HT1080 (cell line): ENCODE measurements at places on chromosomes 13 and 19. TPM values are rescaled to one million over a fixed set of nuclear protein-coding genes. Genes with fewer than 3 reads are reported as not detected.

Gene EHD2
- total RNA-seq = 28.4 and 36.2 TPM in 2 replicates

Gene PGLYRP1
- total RNA-seq = not detected in 2 replicates

Gene KANK2
- 54.3 and 73.5 TPM in 2 replicates for total RNA-seq

Gene SYCN
- total RNA-seq = not detected in 2 replicates

Gene GJA3
- total RNA-seq = 0.56 and 0.84 TPM in 2 replicates

Gene PRDX2
- total RNA-seq = 88.6 and 94.3 TPM in 2 replicates

GRCh38 chr13:80900561-80900960, 559.6 kb upstream of the SPRY2 start:
- no peak for DNase-seq

- DNase-seq = peak; percentile 18
Measured at GRCh38 chr19:44003461-44004009, 778 bp downstream of the ZNF230 start.

- peak; percentile 73 for DNase-seq
Measured at GRCh38 chr19:48558018-48558684, 6.2 kb downstream of the SULT2B1 start.

DNA sequence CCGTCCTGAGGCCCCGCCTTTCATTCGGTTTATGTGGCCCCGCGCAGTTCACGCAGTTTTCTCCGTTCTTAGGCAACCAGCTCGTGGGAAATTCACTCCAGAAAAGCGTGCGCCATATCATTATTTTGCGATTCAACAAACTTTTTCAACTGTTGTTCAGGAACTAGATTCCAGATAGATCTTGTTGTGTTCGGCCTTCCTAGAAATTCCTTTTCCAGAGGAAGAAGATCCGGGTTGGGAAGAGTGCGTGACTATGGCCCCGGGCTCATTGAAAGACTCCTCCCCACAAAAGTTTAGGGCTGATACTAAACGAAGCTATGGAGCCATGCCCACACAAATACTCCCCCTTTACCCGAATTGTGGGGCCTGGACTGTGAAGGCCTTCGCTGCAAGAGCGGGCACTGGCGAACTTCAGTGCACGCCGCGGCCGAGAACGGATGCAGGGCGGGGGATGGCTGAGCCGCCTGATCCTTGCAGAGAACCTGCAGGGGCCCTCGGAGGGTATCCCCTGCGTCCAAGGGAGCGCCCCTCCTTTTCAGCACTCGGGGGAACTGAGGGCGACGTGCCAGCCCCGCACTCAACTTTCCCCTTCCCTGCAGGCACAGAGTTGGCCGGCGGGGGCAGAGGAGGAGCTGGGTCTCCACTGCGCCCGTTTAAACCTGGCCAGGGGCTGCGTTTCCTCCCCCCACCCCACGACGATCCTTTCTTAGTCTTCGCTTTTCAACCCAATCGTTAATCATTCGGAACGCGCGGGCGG, 904 bp upstream of the SOX1 start:
- no peak for DNase-seq

DNA sequence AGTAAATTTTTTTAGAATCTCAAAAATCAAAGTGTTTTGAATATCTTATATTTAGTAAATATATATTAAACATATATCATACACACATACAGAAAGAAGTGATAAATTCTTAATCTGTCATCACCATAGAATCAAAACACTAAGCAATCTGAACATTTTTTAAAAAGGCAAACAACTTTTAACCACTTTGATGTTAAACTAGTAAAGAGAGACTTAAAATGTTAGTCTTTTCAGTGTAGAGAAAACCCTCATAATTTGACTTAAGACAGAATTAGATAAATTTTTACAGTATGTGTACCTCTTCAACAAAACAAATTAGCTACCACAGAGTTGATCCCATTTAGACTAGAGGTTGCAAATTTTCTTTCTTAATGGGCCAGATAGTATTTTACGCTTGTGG, 13.4 kb downstream of the SUPT20H start:
- DNase-seq = no peak

GRCh38 chr13:92821324-92821723, 405.3 kb upstream of the GPC6 start:
- no peak for DNase-seq

- DNase-seq = no peak
Measured at GRCh38 chr13:43166644-43167457, 143.5 kb downstream of the DNAJC15 start.

DNA sequence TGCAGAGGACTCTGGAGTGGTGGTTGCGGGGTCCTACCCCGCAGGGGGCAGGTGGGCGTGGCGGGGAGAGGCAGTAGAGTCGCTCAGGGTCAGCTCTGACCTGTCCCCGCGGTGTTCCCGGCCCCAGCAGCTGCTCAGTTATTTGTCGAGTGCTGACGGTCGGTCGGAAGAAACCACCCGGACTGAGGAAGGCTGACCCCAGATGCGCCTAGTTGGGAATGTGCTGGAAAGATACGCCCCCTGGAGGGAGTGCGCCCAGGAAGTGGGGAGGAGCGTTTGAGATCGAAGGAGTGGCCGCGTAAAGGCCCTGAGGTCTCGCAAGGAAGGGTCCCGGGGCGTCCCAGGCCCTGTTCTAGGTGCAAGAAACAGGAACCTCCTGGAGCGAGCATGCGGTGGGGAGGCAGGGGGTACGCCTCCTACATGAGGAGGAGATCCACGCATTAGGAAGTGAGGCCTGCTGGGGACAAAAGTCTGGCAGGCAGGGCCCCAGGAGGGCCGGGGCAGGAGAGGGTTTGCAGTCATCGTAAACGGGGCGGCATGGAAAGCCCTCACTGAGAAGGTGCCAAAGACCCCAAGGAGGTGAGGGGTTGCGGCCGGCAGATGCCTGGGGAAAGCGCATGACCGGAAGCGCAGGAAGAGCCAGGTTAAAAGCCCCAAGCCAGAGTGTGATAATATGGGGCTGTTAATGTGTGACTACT, 9.2 kb downstream of the CCDC8 start:
- DNase-seq = no peak

DNA sequence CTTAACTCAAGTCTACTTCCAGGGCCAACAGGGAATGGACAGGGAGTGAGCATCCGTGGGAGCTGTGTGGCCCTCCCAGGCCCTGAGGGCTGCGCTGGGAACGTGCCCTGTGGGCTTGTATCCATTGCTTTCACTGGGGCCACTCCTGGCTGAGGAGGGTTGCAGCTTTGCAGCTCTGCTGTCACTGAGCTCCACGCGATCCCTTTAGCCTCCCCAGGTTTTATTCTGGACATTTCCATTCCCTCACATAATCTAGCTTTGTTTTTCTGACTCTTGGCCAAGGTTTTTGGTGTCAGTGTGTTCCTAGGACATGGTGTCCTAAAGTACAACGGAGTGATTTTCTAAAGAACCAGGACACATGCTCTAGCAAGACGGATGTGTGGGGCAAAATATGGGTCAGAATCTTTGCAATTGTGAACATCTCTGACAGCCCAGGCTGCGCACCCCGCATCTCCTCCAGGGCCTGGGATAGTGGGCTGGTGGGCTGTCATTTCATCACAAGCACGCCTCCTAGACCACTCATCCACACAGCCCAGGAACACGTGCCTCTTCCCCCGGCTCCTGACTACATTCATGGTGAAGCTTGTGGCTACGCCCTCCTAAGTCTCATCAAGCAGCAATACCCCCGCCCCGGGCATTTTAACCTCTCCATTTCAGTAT, 28.0 kb downstream of the GGACT start:
- no peak for DNase-seq

- no peak for DNase-seq
Measured at GRCh38 chr13:35567406-35567980, 91.0 kb upstream of the MAB21L1 start.

- no peak for DNase-seq
Measured at GRCh38 chr19:17772172-17772571, 20.9 kb downstream of the FCHO1 start.
